Right cardiac atrium (tissue), 5 donors: ENCODE measurements at places on chromosomes 7 and 10.

- DNase-seq: no peak
Observed at GRCh38 chr10:109467551-109467950, 455.8 kb downstream of the XPNPEP1 start.

DNA sequence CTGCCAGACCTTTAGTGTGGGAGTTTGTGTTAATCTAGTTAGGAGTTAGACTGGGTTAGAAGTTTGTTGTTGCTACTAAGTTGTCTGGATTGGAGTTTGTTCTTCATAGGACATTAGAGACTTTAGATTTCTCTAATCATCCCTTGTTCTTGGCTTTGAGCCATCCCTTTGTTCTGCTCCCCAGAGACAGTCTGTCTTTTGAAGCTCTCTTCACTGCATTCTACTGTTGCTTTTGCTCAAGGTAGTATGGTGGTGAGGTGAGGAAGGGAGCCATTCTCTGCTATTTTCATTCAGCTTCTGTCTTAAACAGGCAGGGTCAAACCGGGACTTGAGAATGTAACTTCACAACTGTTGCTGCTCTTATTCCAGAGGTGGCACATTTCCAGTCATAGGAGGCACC, 10.4 kb upstream of the TARP start:
- DNase-seq: no peak

- no peak for DNase-seq
Observed at GRCh38 chr10:78905015-78905956, 163.5 kb upstream of the ZMIZ1 start.

DNA sequence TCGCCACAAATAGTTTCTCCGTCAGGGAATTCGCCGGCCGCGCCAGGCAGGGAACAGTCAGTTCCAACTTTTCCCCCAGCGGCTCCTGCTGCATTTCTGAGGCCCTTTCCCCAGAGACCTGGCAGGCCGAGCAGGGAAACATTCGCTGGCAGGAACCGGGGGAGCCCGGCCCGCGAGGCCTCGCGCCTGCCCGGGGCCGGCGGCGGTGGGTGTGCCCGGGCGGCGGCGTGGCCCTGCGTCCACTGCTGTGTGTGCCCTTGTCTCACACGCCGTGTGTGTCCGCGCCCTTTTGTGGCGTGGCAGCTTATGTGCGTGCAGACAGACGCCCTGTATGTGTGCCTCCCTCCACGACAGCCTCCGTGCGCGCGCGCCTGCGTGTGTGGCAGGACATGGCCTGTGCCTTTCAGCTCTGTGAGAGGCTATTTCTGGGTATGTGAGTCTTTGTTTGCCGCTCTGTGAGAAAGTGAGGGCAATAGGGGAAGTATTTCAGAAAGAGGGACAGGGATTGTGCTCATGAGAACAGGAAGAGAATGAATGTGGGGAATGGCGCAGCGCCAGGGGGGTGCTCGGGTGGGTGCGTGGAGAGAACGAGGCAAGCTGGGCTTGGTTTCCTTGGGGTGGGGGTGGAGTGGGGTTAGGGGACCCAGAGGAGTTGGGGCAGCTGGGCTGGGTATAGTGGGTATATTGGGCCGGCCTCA, 689 bp upstream of the SMARCD3 start:
- DNase-seq: peak; percentile 91

DNA sequence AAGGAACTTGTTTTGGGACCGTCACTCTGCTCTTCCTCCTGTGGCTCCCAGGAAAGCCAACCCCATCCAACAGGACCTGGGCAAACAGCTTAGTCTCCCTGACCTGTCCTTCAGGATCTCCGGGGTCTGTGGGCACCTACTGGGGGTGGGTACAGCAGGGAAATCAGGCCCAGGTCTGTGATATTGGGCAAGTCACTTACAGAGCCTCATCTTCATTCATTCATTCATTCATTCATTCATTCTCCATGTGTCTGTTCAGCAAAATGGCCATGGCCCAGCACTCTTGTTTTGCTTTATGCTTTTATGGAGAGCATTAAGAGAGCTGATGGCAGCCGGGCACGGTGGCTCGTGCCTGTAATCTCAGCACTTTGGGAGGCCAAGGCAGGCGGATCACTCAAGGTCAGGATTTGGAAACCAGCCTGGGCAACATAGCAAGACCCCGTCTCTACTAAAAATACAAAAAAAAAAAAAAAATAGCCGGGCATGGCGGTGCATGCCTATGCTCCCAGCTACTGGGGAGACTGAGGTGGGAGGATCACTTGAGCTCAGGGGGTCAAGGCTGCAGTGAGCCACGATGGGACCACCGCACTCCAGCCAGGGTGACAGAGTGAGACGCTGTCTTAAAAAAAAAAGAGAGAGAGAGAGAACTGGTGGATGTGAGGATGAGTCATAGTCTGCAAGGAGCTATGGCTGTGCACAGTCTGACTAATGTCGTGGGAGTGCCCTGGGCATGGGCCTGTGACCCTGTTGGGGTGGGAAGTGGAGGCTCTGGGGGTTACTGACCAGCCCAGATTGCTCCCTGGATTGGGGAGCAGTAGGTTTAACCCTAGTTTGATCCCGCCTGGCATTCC, 54.3 kb downstream of the CLIP2 start:
- no peak for DNase-seq

- DNase-seq: peak; percentile 22
Observed at GRCh38 chr7:111098011-111098925, 7.3 kb downstream of the LRRN3 start.

GRCh38 chr7:151689196-151689971, 169.7 kb upstream of the RHEB start:
- peak; percentile 73 for DNase-seq
